Femur (tissue), 1 donor: ENCODE measurements at places on chromosomes 13 and 19.

GRCh38 chr13:23992781-23993679 is 95.7 kb upstream of the C1QTNF9B start:
- peak; percentile 74 for DNase-seq

DNA sequence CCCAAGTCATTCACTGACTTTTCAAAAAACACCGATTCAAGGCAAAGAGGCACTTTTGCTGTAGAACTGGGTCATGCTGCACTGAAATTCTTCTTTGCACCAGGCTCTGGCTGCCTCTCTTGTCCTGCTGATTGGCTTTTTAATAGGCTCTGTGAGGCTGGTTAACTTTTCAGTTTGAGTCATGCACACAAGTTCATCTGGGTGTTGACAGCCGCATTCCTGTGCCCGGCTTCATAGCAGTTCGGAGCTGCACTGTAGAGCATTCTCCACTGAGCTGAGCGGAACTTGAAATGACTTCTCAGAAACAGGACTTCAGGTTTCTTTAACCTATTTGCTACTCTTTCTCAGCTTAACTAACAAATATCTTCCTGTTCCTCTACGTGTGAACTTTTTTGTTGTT is 978.3 kb downstream of the UQCRFS1 start:
- no peak for DNase-seq

DNA sequence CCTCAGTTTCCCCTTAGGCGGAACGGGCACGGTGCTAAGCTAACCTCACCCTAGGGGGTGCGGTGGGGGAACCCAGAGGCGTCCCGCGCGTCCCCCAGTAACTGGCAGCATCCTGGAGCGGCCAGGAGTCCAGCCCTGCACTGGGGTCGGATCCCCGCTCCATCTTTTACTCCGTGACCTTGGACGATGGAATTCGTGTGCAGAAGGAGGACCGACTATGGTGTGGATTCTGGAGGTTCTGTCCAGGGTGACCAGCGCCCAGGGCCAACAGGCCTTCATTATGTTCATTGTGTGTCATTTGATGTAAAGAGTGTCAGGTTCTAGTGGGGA is 630 bp downstream of the SPPL2B start:
- DNase-seq = no peak

- peak; percentile 97 for DNase-seq
Observed at GRCh38 chr13:33285420-33286124, at the start of gene STARD13. STARD13 (minus strand) TSS chr13:33285755; CDS start chr13:33285638, 117 bp downstream.

DNA sequence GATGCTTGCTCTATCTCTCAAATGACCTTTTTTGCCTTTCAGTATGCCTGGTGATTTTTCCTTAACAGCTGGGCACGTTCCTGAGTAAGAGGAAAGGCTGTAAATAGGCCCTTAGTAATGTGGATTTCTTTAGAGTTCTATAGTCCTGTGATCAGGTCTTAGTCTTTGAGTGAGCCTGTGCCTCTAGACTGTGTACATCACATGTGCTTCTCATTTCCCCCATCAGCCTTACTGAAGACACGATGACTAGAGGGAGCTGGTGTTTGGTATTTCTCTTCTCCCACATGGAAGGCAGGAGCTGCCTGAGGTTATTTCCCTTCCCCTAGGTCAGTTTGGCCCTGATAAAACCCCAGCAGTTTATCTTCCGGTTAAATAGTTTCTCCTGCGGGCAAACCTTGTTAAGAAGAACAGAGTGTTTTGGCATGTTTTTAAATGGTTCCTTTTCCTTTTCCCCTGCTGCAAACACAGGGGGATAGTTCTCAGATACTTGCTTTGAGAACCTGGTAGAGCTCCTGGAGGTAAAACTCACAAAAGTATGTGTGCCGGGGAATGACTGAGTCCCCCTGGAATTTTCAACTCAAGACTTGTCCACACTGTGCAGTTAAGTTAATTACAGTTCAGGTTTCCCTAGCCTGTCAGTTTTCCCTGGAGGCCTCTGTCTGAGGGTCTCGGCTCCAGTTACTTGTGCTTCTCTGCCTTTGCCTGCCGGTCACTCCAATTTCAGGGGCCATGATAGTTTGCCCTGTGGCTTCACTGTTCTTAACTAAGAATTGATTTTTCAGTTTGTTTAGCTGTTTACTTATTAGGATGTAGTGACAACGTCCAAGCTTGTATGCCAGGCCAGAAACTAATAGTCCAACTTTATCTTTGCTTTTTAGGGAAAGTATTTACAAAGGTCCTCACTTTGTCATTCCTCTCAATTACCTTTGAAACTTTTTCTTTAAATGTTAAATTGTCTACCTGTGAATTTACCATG is 94.4 kb downstream of the URI1 start:
- no peak for DNase-seq

DNA sequence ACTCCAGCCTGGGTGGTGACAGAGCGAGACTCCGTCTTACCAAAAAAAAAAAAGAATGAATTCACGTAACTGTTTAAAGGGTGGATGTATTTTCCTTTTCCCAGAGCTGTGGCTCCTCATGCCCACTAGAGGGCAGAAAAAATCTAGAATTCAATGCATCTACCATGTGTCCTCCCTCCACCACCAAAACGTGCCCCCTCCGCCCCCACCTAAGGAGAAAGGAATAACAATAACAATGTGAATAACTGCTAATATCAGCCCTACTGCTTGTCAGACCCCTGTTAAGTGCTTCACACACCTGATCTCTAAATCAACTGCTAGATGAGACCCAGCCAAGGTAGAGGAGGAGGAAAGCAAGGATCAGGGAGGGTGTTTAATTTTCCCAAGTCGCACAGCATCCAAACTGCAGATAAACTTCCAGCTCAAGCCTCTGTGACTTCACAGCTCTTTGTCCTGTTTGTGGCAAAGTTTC is 20.2 kb upstream of the PNMA8B start:
- DNase-seq = no peak

- DNase-seq = peak; percentile 34
Observed at GRCh38 chr19:37218592-37218935, 550 bp downstream of the ZNF383 start.

- no peak for DNase-seq
Observed at GRCh38 chr13:49657241-49657641, 28.9 kb downstream of the ARL11 start.

- DNase-seq = no peak
Observed at GRCh38 chr13:42971691-42972347, 20.2 kb downstream of the EPSTI1 start.

GRCh38 chr13:98489446-98490194 is 87.3 kb downstream of the STK24 start:
- peak; percentile 7 for DNase-seq

GRCh38 chr13:103078158-103078557 is 11.9 kb upstream of the SLC10A2 start:
- DNase-seq = no peak

DNA sequence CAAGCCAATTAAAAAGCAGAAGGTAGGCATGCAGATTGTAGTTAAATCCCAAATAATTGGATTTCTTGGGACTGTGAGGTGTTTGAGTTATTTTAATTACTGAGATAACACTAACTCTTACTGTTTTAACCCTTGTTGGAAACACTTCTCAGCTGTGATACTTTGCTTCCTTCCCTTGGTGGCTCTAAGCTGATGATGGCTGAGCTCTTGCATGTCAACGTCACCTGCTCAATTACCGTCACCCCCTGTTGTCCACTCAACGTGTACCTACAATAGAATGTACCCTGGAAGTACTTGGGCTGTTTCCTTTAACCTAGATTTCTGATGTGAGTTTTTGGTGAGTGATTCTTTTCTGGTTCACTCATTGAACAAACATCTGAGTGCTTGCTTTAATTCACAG is 303.4 kb downstream of the SLC7A1 start:
- no peak for DNase-seq

GRCh38 chr13:101181076-101181685 is 235.1 kb downstream of the NALCN start:
- DNase-seq = no peak

DNA sequence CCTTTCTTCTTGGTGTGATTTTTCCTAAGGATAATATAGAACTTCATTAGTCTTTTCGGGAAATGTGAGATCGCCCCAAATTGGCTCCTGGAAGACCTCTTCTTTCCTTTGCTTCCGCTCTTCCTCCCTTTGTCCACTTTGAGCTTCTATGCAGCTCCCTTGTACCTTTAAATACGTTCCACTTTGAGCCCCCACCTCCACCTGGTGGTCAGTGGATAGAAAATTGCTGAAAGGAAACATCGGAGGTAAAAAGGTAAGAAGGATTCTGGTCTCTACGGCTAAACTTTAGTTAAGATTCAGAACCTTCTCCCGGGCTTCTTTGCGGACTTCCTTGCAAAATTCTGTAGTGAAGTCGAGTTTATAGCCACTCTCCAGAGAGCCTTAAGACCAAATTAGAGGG is 55.0 kb upstream of the TM9SF2 start:
- DNase-seq = no peak

DNA sequence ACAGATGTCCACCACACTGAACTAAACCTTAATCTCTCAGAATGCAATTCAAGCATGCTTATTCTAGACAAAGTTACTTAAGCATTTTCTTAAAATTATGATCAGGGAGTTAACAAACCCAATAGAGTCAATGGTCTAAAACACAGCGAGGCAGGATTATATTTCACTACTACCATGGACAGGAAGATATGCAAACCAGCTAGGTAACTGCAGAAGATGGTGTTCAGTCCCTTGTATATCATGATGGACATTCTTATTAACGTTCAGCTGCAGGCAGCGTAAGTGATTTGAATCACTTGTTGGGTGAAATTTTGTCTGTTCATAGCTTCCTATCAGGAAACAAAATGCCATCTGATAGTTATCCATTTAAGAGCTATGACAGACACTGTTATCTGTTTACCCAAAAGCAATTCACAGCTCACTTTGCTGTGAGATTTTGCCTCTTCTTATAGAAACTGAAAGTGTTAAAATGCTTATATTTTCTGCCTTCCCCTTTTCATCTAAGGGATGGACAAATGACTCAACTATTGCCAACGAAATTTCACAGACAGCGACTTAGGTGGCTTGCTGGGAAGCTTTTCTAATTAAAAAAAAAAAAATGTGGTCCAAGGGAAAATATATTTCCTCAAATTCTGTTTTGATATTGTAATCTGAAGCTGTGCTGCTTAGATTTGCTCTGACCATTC is 591.9 kb downstream of the DACH1 start:
- DNase-seq = no peak

DNA sequence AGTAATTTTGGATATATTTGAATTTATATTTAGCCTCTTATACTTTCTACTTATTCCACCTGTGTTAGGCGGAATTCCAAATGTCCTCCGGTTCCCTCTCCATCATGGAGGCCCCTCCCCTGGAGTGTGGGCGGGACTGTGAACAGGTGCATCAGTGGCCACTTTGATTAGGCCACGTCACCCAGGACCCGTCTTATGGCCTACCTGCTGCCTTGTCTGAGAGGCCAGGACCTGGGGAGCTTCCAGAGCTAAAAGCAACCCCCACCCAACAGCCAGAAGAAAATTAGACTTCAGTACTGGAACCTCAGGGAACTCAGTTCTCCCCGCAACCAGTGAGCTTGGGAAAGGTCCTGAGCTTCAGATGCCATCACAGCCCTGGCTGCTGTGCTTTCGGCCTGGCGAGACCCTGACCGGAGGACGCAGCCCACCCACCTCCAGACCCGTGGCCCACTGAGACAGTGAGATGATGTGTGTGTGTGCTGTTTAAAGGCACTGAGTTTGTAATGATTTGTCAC is 200.2 kb upstream of the SOX1 start:
- DNase-seq = no peak

GRCh38 chr19:13794398-13794756 is 866 bp upstream of the ZSWIM4 start:
- peak; percentile 91 for DNase-seq

GRCh38 chr19:17711851-17712250 is 7.4 kb upstream of the MAP1S start:
- no peak for DNase-seq

GRCh38 chr13:97026531-97027161 is 32.4 kb upstream of the OXGR1 start:
- no peak for DNase-seq
